ENCODE measurements at places on chromosomes 5 and 9.

GRCh38 chr9:89431930-89432725 lies 65.8 kb downstream of the SEMA4D start:
- no peak for DNase-seq

GRCh38 chr5:150448952-150449516 lies 505 bp downstream of the RPS14 start:
- DNase-seq = no peak

DNA sequence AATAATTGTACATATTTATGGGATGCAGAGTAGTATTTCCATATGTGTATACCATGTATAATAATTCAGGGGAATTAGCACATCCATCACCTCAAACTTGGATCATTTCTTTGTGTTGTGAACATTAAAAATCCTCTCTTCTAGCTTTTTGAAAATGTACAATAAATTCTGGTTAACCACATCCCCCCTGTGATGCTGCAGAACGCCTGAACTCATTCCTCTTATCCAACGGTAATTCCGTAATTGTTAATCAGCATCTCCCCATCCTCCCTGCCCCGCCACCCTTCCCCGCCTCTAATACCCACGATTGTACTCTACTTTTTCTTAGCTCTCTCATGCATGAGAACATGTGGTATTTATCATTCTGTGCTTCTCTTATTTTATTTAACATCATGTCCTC lies 127.7 kb upstream of the ANKRD55 start:
- no peak for DNase-seq

- no peak for DNase-seq
Observed at GRCh38 chr5:177431317-177432142, 5.1 kb downstream of the GRK6 start.

- DNase-seq = no peak
Observed at GRCh38 chr5:96692441-96692840, 30.3 kb downstream of the CAST start.

DNA sequence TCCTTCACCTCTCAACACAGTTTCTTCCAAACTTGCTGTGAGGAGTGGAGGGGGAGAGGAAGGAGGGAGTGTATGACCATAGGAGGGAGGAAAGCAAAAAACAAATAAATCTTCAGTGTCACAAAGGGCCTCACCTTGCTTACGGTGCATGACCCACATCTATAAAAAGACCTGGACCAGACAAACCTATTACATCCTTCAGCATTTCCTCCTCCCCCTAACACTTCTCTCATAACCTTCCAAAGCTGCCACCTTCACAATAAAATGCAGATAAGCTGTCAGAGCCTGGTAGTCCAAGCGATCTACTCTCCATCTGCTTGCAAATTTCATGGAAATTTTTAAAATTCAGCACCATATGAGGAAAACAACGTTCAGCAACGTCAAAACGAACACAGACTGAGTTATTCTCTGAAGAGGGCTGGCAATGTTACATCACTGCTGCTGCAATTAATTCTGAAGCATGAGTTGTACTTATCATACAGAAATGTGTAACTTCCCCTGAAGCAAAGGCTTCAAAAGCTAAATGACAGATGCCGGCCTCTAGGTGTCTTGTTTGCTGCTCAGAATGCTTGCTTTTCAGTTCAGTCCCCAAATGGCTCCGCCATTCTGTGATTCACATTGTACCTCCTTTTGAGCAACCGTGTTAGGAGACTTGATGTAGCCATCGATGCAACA lies 62.9 kb downstream of the EFNA5 start:
- DNase-seq = no peak

GRCh38 chr5:56170557-56170956 lies 62.6 kb downstream of the ANKRD55 start:
- DNase-seq = no peak

- DNase-seq = no peak
Observed at GRCh38 chr9:123689701-123690428, 240.1 kb downstream of the DENND1A start.

GRCh38 chr9:131277287-131277909 lies 1.1 kb upstream of the FAM78A start:
- no peak for DNase-seq
